ENCODE measurements at places on chromosomes 2 and 18.

GRCh38 chr2:113829270-113829669 is 60.6 kb upstream of the ACTR3 start:
- DNase-seq, result no peak

DNA sequence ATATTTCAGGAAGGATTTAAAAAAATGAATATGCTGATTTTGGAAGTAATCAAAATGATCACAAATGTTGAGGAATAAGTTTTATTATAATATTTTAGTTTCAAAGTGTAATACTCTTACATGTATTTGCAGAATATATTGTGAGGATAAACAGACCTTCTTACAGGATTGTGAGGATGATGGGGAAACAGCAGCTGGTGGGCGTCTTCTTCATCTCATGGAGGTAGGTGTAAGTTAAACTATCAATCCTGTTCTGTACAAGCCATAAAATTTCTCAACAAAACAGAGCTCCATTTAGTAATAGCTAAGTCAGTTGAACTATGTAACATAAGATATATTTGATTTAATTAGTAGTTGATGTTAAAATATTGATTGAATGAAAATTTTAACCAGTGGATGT is 12.5 kb upstream of the HRH4 start:
- DNase-seq, result no peak

DNA sequence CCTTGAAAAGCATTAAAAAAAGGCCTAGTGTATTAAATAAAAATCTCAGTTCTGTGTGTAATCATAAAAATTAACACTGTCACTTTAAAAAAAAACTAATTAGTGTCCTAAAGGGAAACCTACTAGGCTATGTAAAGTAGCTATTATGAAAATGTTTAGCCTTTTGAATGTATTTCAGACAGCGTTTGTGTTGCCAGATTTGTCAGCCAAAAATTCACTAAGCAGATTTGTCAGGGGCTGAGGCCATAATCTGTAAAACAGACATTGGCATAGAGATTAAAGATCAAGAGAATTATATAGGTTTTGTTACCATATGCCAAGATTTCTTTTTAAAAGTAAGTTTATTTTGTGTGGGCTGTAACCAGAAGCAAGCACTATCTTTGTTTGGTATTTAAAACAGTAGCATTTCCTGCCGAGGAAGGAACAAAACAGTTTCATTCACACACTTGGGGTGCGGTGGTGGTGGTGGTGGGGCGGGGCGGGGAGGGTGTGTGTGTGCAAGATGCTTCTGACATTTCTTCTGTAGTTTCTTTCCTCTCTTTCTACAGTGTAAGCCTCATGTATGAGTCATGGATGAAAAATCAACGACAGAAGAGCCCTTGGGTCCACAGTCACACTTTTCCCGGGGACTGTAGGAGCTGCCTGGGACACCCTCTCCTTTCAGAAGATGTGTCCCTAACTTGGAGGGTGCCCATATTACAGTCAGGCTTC is 328.5 kb upstream of the FANCL start:
- peak; percentile 1 for DNase-seq

GRCh38 chr18:49904871-49905555 is 91.7 kb upstream of the ACAA2 start:
- no peak for DNase-seq

- no peak for DNase-seq
These were observed 60.5 kb upstream of the CYRIA start for GRCh38 chr2:16726147-16726546.

DNA sequence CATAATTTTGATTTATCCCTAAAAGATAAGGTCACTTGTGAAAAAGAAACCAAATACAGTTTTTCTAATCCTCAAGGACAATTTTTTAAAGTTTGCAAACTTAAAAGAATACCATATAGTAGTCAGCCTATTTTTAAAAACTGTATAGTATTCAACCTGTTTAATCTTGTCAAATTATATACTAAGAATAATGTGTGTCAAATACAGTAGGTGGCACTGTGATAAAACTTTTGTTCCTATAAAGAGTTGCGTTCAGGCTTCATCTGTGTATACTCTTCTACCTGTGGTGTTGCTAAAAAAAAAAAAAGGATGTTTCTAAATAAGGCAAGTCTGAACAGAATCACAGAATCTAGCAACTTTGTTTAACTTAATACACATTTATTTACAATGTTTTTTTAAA is 68.6 kb downstream of the CCDC138 start:
- no peak for DNase-seq

GRCh38 chr2:215746887-215747615 is 266.3 kb downstream of the MREG start:
- DNase-seq, result no peak

- no peak for DNase-seq
These were observed 10.9 kb upstream of the PEX13 start for GRCh38 chr2:61006486-61007105.

- no peak for DNase-seq
These were observed 414.2 kb upstream of the SLC14A2 start for GRCh38 chr18:45201029-45201428.

- no peak for DNase-seq
These were observed 93.3 kb downstream of the MAP4K4 start for GRCh38 chr2:101790857-101791256.

GRCh38 chr2:58571181-58571852 is 330.2 kb upstream of the FANCL start:
- no peak for DNase-seq

DNA sequence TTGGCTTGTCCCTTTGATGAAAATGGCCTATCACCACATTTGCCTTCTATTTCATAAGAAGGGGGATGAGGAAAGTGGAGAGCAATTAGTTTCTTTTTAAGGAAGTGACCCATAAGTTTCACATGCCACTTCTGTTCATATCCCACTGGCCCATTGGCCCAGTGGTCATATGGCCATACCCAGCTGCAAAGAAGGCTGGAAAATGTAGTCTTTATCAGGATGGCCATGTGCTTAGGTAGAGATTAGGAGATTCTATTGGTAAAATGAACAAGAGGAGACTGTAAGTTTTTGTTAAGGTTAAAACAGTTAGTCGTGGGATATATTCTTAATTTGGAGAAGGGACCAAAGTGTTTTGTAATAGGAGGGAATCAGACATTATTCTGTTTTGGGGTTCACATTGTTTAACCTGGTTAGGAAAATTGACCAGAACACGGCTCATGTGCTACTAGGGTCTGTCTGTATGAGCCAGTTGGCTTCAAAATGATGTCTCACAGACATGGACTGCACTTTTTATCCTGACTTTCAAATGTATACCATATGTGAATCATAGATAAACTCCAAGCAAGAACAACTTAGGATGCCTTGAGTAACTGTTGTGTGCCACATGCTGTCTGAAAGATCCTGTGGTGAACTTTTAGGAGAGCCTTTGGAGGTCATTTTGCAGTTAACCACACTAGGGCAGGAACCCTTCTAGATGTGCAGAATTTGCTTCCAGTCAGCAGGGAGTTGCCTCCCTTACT is 17.3 kb downstream of the PLCL1 start:
- no peak for DNase-seq

DNA sequence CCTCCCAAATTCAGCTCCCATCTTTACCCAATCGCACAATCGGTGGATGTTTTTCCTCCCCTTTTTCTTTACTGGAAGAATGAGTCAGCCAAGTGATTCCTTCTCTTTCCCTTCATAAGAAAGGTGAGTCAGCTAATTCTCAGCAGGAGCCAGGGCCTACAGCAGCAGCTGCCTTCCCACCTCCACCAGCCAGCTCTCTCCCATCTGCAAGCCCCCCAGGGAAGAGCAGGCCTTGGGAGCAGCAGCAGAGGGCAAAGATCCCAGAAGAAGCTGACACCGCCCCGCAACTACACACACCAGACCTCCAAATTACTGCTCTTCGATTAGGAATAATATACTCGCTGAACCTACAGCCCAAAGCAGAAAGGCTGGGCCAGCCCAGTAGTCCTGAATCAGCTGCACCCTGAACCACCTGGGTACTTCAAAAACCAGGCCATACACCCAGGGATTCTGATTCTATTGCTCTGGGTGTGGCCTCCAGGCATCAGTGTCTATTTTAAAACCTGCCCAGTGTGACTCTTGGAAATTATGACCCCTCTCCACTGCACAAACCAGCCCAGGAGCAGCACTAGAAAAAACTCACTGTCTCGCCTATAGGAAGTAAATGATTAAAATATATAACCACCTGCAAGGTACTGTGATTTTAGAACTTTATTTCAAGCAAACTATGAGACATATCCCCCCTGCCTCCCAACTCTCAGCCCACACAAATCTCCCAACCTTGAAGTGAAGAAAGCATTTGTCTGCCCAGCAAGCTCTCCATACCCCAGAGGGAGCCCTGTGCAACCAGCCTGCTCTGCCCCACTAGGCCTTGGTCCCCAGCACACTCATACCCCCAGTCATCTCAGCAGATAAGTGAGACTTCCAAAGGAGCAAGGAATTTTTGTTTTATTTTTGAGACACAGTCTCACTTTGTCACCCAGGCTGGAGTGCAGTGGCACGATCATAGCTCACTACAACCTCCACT is 7.3 kb downstream of the SFXN5 start:
- no peak for DNase-seq

- DNase-seq, result no peak
These were observed 106.1 kb downstream of the SMIM21 start for GRCh38 chr18:75321431-75321830.

GRCh38 chr18:12336887-12337286 is 28.8 kb downstream of the TUBB6 start:
- no peak for DNase-seq

DNA sequence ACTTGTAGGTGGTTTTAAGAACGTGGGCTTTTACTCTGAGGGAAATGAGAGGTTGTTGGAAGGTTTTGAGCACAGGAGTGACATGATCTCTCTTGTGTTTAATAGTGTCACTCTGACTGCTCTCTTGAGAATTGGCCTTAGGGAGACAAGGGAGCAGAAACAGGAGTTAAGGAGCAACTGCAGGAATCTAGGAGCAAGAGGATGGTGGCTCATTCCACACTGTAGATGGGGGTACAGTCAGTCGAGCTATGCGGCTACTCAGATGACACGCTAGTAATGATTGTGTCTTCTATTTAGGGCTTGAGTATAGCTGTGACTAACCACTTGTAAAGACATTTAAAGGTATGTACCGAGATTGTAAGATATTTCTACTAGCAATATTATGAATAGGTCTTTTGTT is 87.4 kb downstream of the RPRM start:
- no peak for DNase-seq

DNA sequence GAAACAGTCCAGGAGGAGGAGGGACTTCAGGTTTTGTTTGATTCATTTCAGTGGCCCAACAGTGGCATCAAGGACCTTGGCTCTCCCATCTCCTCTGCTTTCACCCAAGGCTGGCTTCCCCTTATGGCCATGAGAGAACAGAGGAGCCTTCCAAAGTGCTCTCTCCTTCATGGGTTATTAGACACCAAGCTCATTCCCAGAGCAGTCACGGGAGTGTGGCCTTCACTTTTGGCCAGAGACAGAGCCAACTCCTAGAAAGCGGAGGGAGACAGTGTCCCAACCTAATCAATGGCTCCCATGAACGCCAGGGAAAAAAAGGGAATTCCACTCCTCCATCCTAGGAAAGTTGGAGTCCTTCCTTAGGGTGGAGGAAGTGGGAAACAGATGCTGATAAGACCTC is 871 bp upstream of the DUSP28 start:
- DNase-seq, result no peak

DNA sequence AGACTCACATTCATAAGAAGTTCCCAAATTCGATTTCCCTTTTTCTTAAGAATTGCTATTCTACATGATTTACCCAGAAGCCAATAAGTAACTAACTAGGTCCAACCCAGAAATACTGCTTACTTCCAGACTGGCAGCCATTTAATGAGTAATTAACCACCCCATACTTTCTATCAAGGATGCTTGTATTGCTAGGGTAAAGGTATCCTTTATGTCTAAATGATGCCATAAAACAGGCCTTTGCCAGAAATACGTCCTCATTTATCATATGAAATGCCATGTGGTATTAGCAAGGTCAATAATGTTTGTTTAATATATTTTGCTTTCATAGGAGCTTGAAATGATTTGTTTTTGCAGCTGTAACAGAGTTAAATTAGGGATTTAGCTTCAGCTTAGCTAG is 56.1 kb downstream of the PLEKHM3 start:
- DNase-seq, result no peak

DNA sequence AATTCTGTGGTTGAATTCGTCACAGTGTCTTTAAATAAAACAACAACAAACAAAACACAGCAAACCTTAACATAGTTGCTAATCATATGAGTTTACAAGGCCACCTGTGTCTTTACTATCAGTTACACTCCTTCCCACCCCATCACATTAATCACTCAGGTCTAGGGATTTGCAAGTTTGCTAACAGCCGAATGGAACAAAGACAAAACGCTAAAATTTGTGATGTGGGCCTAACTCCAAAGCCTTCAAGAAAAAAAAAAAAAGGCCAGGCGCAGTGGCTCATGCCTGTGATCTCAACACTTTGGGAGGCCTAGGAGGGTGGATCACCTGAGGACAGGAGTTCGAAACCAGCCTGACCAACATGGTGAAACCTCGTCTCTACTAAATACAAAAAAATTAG is 566 bp upstream of the POLI start:
- no peak for DNase-seq

- DNase-seq, result no peak
These were observed 109.9 kb downstream of the MSTN start for GRCh38 chr2:189952536-189953109.

DNA sequence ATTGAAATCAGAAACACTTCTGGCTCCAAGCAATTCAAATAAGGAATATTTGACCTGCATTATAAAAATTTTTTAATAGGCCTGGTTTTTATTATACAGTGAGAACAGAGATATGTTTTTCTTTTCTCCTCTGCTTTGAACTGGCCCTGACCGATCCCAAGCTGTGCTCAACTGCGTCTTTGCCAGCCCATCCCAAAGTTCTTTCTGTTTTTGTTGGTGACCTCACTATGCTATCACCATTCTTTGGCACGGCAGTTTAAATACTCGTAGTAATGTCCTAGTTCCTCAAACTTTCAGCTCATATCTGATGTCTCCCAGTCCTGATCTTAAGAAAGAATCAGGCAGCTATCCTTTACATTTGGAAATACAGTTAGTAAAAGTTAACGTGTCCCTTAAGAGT is 42.3 kb upstream of the NETO1 start:
- DNase-seq, result no peak

DNA sequence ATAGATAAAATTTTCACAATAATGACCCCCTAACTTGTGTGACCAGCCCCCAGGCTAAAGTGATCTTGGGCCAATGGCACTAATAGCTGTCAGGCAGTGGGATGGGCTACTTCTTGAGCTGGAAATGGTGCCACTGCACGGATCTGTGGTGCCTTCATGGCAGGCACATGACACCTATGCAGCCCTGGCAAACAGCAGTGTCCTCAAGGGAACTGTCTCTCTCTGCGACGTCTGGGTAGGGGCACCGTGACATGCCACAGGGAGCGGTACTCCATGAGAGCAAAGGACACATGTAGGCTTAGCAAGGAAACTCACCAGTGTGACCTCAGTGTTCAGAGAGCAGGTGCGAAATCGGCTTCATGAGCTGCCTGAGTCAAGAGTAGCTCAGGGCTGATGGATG is 161.7 kb upstream of the TWIST2 start:
- no peak for DNase-seq

- DNase-seq, result no peak
These were observed 1896.8 kb upstream of the CELF4 start for GRCh38 chr18:39462436-39462835.

- no peak for DNase-seq
These were observed 256.6 kb downstream of the VAPA start for GRCh38 chr18:10170375-10170774.

- no peak for DNase-seq
These were observed 670 bp downstream of the GKN1 start for GRCh38 chr2:68974946-68975665.

GRCh38 chr18:37674570-37674969 is 109.0 kb upstream of the CELF4 start:
- DNase-seq, result no peak

- DNase-seq, result no peak
These were observed 159.3 kb downstream of the MREG start for GRCh38 chr2:215854008-215854407.

All from NK-92 treated with Interleukin-12 subunit alpha and Interleukin-12 subunit beta, amount 100 ng/mL, for 24 hours (cell line).